ENCODE measurements at places on chromosomes 12 and 14. TPM values are rescaled to one million over a fixed set of nuclear protein-coding genes. Genes with fewer than 3 reads are reported as not detected.

METAP2 gene
- polyA plus RNA-seq = 171 TPM

CDH24 gene
- 28.7 TPM for polyA plus RNA-seq

- no peak for DNase-seq
These were observed 60.5 kb upstream of the LRIG3 start for GRCh38 chr12:58980768-58981167.

RPGRIP1 gene
- 0.58 TPM for polyA plus RNA-seq

MYO1A gene
- polyA plus RNA-seq = 0.50 TPM

Data from left kidney (tissue), 8 donors.